ENCODE measurements at places on chromosomes 3 and 15. TPM values are rescaled to one million over a fixed set of nuclear protein-coding genes. Genes with fewer than 3 reads are reported as not detected.

The C3orf80 gene
- total RNA-seq, result 0.59 TPM

The GREM1 gene
- total RNA-seq, result 527 TPM

The SIDT1 gene
- total RNA-seq, result not detected

The PLOD2 gene
- 88.5 TPM for total RNA-seq

The TIMP4 gene
- 3.4 TPM for total RNA-seq

The CMTM8 gene
- total RNA-seq, result 0.30 TPM

The LMAN1L gene
- total RNA-seq, result not detected

The CFAP161 gene
- total RNA-seq, result not detected

The GOLGA8M gene
- total RNA-seq, result 0.45 TPM

The IL5RA gene
- total RNA-seq, result not detected

Data from smooth muscle cell of the coronary artery (primary cell).